Stomach (tissue), 19 donors: ENCODE measurements at places on chromosomes 11 and 22.

- peak; percentile 80 for DNase-seq
Measured at GRCh38 chr11:66429983-66430602, 8.6 kb downstream of the MRPL11 start.

GRCh38 chr22:36506637-36507517 lies at the start of gene FOXRED2:
TSS of gene FOXRED2 (minus strand) at chr22:36507040. CDS start at chr22:36506422, 618 bp downstream.
- peak; percentile 93 for DNase-seq

DNA sequence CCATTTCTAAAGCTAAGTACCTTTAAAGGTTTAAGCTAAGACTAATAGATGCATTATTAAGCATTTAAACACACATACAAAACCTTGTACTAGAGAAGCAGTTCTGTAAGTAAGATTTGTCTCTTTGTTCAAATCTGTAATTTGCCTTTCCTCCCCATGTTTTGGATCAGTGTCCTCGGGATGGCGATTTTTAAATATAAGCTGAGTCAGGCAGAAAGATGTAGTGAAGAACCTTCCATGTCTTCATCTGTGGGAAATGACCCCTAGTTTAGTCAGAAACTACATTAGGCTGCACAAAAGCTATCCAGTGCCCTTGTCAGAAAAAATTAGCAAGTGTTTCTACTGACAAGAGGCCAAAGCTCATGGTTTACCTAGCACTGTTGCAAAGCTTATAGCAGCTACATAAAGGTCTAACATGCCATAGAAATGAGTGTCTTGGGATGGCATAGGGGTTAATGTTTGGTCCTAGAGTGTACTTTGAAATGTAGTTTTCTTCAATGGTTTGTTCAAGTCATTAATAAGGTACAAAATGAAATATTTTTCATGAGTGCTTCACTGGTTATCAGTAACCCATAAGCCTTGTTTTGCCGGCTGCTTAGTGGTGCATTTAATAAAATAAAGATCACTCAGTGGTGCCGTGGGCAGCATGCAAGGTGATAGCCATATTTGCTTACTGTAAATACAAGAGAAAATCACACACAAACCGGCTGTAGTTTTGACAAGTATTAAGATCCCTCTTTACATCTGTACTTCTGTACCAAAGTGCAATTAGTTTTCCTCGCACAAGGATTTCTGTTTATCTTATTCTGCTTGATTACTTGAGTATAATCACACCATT lies 139.8 kb downstream of the ELP4 start:
- DNase-seq = peak; percentile 43

- no peak for DNase-seq
Measured at GRCh38 chr11:95556342-95557163, 233.0 kb downstream of the FAM76B start.

- no peak for DNase-seq
Measured at GRCh38 chr11:27025312-27025955, 15.2 kb upstream of the BBOX1 start.

DNA sequence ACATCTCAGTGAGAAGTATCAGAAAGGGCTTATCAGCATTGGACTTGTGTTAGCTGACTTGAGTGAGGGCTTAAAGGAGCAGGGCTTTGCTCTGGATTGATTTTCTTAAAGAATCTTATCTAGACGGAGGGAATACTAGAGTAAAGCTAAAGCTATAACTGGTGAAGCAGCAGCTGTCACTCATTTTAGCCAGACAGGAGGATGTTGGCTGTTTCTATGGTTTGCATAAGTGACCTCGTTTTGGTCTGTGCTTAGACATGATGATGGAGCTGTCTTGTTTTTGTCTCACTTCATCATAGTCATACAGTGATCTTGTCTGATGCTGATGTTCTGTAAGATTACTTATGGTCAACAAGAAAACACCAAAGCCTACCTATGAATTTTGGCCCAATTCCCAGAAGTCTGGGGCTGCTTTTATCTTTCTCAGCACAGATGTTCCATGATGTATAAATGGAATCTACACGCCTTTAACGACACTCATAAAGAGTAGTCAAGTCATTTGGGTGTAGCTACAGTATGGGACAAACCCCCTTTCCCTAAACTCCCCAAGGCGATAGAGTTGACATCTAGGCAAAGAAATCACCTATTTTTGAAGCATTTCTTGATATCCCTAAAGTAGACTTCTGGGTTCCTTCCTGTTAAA lies 77.5 kb upstream of the UCP3 start:
- DNase-seq = no peak

- no peak for DNase-seq
Measured at GRCh38 chr11:15577519-15577918, 462.8 kb downstream of the INSC start.

- DNase-seq = no peak
Measured at GRCh38 chr11:75760710-75761493, 7.7 kb upstream of the DGAT2 start.

GRCh38 chr22:19626666-19627065 lies 87.6 kb upstream of the SEPTIN5 start:
- no peak for DNase-seq

GRCh38 chr11:78414321-78415051 lies 3.1 kb downstream of the GAB2 start:
- DNase-seq = peak; percentile 30

DNA sequence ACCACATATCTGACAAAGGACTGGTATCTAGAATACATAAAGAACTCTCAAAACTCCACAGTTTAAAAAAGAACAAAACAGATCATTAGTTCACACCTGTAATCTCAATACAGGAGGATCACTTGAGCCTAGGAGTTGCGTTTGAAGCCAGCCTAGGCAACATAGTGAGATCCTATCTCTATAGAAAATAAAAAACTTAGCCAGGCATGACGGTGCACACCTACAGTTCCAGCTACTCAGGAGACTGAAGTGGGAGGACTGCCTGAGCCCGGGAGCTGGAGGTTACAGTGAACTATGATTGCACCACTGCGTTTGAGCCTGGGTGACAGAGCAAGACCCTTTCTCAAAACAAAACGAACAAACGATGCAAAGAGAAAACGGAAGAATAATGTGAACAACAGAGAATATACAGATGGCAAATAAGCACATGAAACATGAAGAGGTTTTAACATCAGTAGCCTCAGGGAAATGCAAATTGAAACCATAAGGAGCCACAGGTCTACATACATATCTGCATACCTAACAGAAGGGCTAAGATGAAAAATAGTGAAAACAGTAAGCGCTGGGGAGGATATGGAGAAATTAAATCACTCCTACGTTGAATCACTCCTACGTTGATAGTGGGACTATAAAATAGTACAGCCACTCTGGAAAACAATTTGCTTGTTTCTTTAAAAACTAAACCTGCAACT lies 70.7 kb downstream of the DGCR2 start:
- DNase-seq = no peak

- DNase-seq = no peak
Measured at GRCh38 chr11:92314499-92314898, 89.9 kb downstream of the FAT3 start.

GRCh38 chr11:125947419-125948277 lies 1.8 kb downstream of the VSIG10L2 start:
- no peak for DNase-seq
